CD8-positive, alpha-beta memory T cell (primary cell): ENCODE measurements at places on chromosomes 5 and 9.

DNA sequence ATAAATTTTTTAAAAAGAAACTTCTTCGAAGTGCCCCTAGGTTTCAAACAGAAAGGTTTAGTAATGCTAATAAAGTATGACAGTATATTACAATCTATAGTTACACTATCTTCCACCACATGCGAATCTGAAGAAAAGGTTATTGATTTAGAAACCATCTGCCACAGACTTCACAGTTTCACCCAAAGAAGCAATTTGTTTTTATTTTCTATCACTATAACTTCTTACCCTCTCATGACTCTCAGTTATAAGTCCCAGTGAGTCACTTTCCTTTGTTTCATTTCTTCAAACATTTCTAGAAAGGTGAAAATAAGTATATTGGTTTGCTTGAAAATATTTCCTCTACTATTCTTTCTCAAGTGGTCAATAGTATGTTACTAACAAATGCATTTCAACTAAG is 93.6 kb downstream of the MCTP1 start:
- DNase-seq, result no peak

- no peak for DNase-seq
Observed at GRCh38 chr5:91038180-91038808, 344.8 kb downstream of the ARRDC3 start.

DNA sequence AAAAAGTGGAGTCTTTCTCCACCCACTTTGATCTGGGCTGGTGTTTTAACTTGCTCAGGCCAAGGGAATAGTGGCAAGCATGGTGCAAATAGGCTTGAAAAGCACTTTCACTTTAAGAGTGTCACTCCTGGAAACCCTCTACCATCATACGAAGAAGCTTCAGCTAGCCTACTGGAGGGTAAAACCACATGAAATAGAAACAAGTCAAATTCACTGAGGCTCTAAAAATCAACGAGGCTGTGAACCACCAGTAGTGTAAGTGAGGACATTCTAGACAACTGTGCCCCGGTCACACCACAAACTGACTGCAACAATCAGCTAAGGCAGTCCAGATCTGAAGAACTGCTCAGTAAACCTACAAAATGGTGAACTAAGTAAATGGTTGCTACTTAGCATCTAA is 2366.3 kb upstream of the C9orf72 start:
- DNase-seq, result no peak

GRCh38 chr9:33742519-33742918 is 52.8 kb upstream of the PRSS3 start:
- DNase-seq, result no peak

GRCh38 chr5:160799184-160799583 is 52.8 kb downstream of the ATP10B start:
- DNase-seq, result no peak
